ENCODE measurements at places on chromosomes 6 and 20.
A peak's percentile ranks its signal among the peaks of the same experiment; 100 is the strongest.

- DNase-seq = peak; percentile 56
Observed at GRCh38 chr6:6788394-6789032, 200.0 kb downstream of the LY86 start.

DNA sequence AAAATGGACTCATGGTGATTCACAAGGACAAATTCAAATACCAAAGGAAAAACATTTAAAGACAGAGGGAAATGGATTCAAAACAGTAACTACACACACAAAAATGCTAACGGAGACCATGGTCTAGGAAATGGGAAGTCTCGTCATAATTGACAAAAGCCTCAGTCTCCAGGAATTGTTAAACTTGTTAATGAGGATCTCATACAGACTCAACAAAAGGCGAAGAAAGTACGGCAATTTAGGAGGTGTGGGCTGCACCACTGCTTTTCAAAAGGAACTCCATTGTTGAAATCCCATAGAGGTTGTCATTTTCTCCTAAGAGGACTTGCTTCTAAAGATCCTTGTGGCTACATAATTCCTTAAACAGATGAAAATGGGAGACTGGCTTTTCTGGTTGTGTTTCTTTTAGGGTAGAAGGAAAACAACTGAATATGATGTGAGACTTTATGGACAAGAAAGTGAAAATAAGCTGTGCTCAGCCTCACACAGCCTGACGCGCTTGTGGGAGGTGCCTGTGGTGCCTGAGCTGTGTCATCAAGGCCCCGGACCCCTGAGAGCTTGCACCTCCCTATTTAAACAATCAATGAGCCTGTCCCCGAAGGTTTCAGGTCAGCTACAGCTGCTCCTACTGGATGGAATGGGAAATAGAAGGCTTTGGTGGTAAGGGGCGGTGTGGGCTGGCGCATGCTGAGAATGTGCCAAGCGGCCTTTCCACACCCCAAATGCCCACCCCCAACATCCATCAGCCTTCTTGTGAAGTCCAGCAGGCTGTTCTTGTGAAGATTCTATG lies 2.5 kb upstream of the CLDN20 start:
- no peak for DNase-seq

- DNase-seq = no peak
Observed at GRCh38 chr20:17845701-17846475, 122.7 kb downstream of the SNX5 start.

- no peak for DNase-seq
Observed at GRCh38 chr20:44319839-44320422, 8.9 kb upstream of the FITM2 start.

- peak; percentile 63 for DNase-seq
Observed at GRCh38 chr20:64038565-64039292, 2.7 kb downstream of the C20orf204 start.

DNA sequence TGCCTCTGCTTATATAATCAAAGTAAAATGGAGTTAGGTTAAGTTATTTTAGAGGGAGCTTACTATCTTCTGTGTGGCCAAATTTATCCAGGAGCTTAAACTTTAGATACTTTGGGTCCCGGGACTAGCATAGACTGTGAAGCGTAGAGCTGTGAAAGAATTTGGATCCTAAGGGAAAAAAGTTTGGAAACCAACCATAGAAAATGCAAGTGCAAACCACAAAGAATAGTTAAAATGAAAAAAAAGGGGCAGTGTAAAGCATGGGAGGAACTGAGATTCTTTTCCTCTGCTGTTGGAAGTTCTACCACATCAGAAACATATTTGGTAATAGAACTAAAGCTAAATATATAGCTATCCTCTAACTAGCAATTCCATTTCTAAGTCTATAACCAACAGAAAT lies 232.2 kb upstream of the FLRT3 start:
- no peak for DNase-seq

DNA sequence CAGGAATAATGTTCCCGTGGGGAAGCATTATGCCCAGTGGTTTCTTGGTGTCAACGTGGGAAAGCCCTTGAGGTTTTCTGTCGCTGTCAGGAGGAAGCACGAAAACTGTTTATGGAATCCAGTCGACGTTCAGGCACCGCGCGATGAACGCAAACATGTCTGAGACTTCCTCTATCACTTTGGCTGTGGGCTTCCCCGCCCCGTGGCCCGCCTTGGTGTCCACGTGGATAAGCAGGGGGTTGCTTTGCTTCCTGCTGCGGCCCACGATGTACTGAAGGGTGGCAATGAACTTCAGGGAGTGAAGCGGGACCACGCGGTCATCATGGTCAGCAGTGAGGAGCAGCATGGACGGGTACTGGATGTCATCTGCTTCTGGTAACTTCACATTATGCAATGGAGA lies 98.2 kb upstream of the POPDC3 start:
- no peak for DNase-seq

GRCh38 chr6:133966654-133967329 lies 13.8 kb downstream of the TBPL1 start:
- no peak for DNase-seq

GRCh38 chr6:14211562-14211942 lies 94.0 kb downstream of the CD83 start:
- DNase-seq = peak; percentile 54

- no peak for DNase-seq
Observed at GRCh38 chr6:110232450-110232849, 52.2 kb downstream of the CDC40 start.

Measured in hematopoietic multipotent progenitor cell treated with erythropoietin and hydrocortisone succinate and interleukin-3 and kit ligand, for 8 days (in vitro differentiated cells).